ENCODE measurements at places on chromosomes 1 and 21.

DNA sequence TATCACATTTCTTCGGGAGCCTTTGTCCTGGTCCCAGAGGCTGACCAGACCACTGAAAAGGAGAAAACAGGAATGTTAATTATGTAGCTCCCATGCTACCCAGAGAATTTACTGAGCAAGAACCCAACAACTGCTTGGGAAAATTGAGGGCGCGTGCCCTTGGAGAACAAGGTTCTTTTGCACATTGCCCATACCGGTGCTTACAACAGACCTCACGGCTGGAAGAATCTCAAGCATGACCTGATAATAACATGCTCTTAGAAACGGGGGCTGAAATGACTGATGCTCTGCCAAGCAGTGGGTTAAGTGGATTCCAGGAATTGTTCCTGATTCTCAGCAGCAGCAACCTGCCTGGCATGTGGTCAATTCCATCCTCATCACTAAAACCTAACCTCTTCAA, 49.3 kb upstream of the AJAP1 start:
- no peak for DNase-seq

- no peak for DNase-seq
These were observed 52.8 kb downstream of the EDN2 start for GRCh38 chr1:41431490-41432350.

DNA sequence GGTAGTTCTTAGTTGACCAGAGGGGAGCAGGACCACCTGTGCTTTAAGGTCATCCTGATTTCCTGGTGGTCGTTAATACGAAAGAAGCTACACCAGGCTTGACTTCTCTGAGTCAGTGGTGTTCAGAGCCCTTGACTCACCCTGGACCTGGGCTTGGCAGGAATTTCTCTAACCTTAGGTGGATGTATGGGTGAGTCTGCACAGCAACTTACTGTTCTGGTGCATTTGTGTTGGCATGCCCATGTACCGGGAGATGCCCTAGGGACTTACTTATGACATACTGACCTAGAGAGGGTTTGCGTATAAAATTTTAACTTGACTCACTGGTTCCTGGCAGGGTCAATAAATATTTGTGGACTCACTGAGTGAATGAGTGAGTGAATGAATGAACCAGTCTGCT, 304.6 kb downstream of the DISC1 start:
- no peak for DNase-seq

DNA sequence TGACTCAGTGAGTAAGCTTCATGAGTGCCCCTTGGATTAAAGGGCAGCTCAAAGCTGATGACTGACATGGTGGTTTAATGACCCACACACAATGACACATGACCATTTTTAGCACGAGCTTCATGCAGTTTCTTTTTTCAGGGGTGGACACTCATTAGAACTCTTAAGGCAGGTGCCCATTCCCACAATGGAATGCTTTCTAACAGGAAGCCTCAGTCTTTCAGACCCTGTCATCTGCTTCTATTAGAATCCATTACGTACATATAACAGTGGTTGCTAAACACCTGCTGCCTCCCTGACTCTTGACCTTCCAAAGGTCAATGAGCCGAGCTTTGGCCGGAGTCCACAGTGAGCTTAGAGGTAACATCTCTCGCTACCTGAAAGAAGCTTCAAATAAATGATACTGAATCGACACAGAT, 27.4 kb downstream of the AKNAD1 start:
- DNase-seq, result no peak

GRCh38 chr1:157992031-157992832, 1.2 kb upstream of the KIRREL1 start:
- no peak for DNase-seq

DNA sequence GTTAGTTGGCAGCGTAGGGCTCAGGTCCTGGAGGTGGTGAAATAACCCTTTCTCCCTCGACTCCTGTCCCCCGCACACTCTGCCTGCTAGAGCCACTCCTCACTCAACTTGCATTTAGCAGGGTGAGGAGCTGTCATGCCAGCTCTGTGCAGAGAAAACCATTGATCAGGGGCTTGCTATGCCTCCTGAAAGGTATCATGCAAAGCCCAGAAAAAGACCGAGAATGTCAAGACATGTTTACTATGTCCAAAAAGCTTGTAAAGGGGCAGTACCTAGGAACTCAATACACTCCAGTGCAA, 18.0 kb downstream of the ALDH4A1 start:
- DNase-seq, result no peak

GRCh38 chr1:169681140-169681539, 30.3 kb downstream of the SELL start:
- DNase-seq, result no peak
